ENCODE measurements at places on chromosomes 4 and X.

GRCh38 chr4:22190855-22191254, 242.3 kb upstream of the KCNIP4 start:
- DNase-seq, result no peak

GRCh38 chrX:85365370-85365995, 14.0 kb downstream of the POF1B start:
- DNase-seq, result no peak

GRCh38 chr4:161696944-161697343, 466.9 kb downstream of the FSTL5 start:
- no peak for DNase-seq

GRCh38 chr4:25795091-25795490, 67.7 kb downstream of the SEL1L3 start:
- no peak for DNase-seq

DNA sequence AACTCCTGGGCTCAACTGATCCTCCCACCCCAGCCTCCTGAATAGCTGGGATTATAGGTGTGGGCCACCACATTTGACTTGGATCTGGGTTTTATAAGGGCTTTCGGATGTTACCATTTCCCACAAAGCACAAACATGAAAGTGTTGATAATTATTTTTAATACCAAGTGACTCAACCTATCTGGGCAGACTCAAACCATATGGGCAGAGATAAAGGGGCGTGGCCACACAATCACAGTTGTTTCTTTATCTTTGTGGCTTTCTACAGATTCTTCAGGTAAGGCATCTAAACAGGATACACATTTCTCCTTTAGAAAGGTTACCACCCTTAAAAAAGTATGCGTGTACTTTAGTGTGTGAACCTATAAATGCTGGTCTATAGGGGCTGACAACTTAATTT, 122.5 kb downstream of the ZNF827 start:
- no peak for DNase-seq

GRCh38 chr4:15385928-15386327, 41.9 kb upstream of the C1QTNF7 start:
- DNase-seq, result no peak

DNA sequence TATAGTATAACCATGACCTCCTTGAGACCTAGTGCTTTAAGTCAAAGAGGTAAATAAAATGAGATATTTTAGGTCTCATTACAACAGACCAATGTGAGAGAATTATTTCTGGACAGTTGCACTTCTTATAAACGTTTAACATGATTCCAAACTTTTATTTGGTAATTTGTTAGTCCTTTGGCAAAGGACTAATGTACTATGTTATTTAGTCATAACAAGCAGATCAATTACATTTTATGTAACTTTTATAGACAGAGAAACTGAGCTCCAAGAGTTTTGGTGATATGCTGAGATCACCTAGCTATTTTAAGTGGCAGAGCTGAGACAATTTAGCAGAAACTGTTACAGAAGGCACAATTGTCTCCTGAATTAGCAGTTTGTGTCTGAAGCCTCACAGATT, 2.6 kb upstream of the SNCA start:
- DNase-seq, result no peak

DNA sequence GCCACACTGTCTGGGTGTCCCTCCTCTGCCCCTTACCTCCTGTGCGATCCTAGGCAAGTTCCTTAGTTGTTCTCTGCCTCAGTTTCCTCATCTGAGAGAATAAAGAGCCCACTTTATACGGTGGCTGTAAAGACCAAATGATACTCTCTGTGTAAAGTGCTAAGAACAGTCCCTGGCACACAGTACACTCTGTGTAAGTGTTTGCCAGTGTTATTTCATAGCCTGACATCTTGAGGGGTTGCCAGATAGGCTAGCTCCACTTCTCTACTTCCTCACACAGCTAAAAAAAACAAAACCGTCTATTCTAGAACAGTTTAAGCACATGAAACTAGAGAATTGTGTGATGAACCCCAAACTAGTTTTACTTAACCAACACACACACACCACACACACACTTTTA, 17.1 kb downstream of the SPON2 start:
- no peak for DNase-seq

- DNase-seq, result no peak
These were observed 32.7 kb upstream of the DAPP1 start for GRCh38 chr4:99783940-99784339.

DNA sequence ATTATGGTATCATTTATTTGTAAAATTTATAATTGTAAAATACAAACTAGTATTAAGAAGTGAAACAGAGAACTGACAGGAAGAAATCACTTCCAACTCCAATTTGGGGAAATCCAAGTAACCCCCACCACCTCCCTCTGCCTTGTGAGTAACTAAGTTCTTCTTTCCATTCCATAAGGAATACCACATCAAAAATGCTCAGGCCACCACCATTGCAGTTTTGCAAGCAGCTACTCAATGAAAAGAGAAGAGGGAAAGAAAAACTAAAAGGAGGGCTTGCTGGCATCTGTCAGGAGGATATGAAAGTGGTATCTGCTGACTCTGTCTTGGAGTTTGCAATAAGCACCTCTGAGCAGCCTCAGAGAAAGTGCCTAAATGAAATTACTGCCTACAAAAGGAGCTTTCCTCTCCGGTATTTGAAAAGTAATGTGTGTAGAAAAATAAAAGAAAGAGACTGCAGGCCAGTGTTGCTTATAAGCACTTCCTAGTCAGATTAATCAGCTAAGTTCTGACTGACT, 228.7 kb downstream of the OPHN1 start:
- no peak for DNase-seq

DNA sequence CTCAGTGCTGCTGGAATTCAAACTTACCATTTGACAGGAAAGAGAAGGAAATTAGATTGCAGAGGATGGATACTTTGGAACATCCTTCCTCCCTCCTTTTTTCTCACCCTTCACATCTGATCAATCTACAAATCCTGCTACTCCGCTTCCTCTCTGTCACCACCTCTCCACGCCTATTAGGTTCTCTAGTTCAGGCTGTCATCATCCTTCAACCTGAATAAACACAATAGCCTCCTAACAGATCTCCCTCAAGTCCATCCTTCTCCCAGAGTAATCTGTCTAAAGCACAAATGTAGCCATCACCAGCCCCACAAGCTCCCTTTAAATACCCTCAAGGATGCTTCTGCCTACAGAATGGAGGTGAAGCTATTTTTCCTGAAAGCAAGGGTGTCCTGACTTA, 20.0 kb upstream of the SLAIN2 start:
- no peak for DNase-seq

- no peak for DNase-seq
These were observed 180.6 kb upstream of the NUDT6 start for GRCh38 chr4:123102897-123103471.

GRCh38 chrX:16250296-16250695, 83.0 kb downstream of the MAGEB17 start:
- DNase-seq, result no peak

GRCh38 chrX:8629871-8630270, 102.1 kb downstream of the ANOS1 start:
- no peak for DNase-seq

DNA sequence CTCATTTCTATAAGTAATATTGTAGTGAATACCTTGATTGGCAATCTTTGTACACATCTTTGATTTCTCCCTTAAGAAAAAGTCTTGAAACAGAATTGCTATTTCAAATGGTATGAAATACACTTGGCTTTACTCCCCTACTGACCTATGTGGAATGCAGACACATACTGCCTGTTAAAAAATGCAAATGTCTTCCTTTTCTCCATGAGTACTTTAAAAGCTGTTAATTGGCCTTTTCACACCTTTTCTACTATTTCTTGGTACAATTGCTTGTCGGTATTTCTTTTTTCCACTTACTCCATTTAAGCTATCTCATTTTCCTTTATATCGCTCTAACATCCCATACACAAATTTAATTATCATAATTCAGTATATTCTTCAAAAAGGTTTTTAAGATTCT, 87.2 kb downstream of the FRYL start:
- no peak for DNase-seq

GRCh38 chr4:134018846-134019245, 182.7 kb downstream of the PABPC4L start:
- no peak for DNase-seq
